Ureter (tissue), 1 donor: ENCODE measurements at places on chromosomes 1 and 21. TPM values are rescaled to one million over a fixed set of nuclear protein-coding genes. Genes with fewer than 3 reads are reported as not detected.

- DNase-seq: no peak
Observed at GRCh38 chr1:66140072-66140471, 347.4 kb downstream of the PDE4B start.

- no peak for DNase-seq
Observed at GRCh38 chr1:119595606-119596005, 52.5 kb downstream of the ZNF697 start.

DNA sequence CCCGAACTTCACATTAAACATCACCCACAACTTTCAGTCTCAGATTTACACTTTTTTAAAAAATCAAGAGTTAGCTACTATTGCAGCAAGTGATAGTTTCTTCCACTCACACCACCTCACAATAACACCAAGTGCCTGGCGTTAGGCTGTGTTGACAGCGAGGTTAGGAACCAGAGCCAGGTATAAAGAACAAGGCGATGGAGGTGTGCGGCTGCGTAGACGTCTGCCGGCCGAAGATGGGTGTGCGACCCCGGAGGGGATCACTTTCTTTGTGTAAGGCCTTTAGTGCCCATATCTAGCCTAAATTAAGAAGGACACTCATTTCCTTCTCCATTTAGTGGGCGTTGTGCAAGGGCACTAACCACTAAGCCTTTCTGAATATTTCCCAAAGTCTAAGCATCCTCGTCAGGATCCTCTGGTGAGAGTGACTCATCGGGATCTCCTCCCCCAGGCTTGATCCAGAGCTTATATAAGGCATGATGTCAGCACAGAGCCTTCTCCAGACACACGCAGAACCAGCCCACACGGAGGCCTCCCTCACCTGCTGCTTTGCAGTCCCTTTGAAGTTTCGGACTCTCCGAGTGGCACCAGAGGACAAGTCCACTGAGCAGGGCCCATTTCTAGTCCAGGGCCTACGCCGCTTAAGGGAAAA is 11.8 kb downstream of the NHLH2 start:
- no peak for DNase-seq

Gene SFN
- total RNA-seq: 93.7 TPM

Gene SH2D5
- 0.49 TPM for total RNA-seq
